Caki2 (cell line): ENCODE measurements at places on chromosomes 7 and 10.

- DNase-seq, result no peak
Observed at GRCh38 chr7:93435791-93436190, 138.7 kb downstream of the CALCR start.

GRCh38 chr10:29302499-29302898, 13.6 kb downstream of the LYZL1 start:
- no peak for DNase-seq

GRCh38 chr7:135966341-135967043, 10.7 kb downstream of the MTPN start:
- DNase-seq, result no peak

DNA sequence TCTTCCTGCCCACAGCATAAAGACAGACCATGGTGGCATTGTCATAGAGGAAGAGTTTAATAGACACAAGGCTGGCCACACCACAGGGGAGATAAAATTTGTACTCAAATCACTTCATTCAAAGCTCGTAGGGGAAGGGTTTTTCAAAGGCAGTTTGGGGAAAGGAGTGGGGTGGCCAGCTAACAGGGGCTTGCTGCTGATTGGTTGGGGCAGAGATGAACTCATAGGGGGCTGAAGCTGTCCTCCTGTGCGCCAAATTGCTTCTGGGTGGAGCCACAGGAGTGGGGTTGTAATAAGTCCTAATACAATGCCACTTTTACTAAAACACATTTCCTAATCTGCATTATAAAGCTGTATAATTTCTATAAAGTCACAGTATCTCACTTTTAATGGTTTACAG, 22.5 kb downstream of the PDZD8 start:
- no peak for DNase-seq

- DNase-seq, result peak; percentile 76
Observed at GRCh38 chr10:30359373-30360206, 10.5 kb upstream of the MTPAP start.

GRCh38 chr7:42543953-42544352, 306.9 kb upstream of the GLI3 start:
- DNase-seq, result no peak

GRCh38 chr7:75776295-75776971, 4.4 kb upstream of the CCL26 start:
- peak; percentile 39 for DNase-seq

DNA sequence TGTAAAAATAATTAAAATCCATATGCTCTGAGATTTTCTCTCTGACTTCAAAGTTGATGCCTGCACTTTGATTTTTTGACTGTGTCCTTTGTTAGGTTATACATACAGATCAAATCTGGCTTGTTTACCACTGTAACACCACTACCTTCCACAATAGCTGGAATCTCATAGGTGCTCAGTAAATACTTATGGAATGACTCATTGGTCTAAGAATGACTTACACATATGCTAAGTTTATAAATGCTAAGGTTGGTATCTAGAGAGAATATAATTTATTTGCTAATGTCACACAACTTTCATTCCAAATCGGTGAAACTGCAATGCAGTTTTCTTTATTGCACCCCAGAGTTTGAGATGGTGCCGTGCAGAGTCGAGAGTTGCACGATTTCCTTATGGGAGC, 578.5 kb downstream of the SH2D4B start:
- DNase-seq, result peak; percentile 43

DNA sequence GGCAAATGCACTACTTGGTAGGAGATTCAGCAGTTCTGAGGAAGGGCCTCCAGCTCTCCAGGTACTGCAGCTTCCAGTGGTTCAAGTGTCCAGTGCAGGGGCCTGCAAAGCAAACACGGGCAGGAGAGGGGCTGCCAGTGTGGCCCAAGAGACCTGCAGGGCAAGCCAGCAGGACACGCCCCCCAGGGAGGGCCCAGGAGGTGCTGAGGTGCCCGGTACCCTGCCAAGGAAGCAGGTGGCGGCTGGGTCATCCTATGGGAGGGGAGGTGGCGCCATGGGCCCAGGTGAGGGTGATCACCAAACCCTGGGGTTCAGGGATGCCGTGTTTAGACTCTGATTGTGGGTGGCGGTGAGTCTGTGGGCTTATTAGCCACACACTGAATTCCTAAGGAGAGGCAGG, 45.7 kb downstream of the PARP12 start:
- DNase-seq, result no peak

DNA sequence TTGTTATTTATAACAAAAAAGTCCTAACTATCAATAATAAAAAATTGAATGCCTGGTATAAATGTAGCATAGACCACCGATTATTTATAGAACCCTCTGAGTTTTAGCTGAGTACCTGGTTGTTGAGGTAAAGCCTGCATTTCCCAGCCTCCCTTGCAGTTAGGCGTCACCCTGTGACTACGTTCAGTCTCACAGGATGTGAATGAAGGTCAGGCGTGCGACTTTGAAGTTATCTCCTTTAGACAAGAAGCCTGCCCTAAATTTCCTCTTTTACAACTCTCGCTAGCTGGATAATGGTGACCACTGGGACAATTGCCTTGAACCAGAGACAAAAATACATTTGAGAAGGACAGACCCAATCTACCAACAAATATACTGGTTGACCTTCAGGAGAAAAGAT, 67.5 kb upstream of the TES start:
- no peak for DNase-seq

DNA sequence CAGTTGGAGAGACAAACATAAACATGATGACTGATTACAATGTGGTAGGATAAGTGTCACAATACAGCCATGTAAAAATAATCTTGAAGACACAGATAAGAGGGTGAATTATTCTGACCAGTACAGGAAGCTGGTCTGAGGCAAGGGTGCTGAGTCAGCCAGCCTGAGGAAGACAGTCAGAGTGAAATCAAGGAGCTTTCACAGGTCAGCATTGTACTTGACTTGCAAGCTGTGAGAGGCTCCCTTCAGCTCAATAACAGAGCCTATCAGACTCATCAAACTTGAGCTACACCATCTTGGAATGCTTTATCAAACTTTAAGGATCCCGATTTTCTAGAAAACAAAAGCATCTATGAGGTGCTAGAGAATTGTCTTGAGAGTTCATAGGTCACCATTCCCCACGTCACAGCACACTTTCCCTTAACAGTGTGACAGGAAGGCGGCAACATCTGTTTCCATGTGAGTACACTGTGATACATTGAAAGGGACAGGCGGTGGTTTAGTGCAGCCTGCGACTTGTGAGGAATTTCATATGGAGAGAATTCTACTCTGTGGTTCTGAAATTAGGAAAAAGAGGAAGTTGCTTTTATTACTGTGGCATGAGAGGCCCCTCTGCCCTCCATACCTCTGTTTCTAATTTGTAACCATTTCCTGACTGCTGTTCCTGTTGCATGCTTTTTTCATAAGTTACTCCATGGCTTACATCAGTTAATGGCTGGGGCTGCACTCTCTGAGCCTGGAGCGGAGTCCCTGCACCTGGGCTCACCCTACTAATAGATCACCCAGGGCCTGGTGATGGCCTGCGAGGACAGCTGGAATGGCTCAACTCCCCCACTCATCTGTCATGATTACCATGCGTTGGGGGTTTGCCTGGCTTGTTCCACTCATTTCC, 417.1 kb downstream of the SUGCT start:
- peak; percentile 6 for DNase-seq

DNA sequence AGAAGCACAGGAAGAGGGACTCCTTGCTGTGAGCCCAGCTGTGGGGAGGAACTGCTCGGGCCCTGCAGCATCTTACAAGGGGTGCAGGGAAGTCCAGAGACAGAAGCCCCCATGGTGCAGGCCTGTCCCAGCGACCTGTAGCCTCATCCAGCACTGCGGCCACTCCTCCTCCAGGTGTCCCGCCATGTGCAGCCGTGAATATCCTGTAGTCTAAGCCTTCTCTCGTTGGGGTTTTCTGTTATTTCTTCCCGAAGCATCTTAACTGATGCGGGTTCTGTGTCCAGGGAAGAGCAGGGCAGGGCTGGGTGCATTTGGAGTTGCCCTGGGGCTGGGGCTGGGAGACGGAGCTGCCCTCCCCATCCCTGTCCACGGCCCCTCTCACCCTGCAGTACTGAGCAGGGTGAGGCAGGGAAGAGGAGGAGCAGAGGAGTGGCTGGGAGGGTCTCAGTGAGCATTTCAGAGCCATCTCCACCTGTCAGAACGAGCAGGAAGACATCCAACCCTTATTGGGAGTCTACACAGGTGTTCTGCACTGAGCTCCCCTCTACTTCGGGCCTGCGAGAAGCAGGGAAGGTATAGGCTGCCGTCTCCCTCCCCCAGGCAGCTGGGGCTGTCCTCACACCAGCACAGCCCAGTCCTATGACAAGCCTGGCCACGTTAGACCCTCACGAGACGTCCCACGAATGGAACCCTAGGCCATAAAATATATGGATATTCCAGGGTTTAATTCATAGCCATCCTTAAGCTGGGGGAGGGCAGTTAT, 494.5 kb downstream of the DNAJB6 start:
- no peak for DNase-seq

DNA sequence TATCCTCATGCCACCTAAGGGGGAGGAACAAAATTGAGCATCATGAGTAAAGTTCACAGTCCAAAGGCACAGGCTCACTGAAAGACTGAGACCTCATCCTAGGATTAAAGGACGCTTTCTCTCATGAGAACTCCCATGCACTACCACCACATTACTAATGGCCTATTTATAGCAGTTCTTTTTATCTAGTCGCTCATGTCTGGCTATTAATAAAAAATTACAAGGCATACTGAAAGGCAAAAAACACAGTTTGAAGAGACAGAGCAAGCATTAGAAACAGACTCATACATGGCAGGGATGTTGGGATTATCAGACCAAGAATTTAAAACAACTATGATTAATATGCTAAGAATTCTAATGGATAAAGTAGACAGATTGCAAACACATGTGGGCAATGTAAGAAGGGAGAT, 46.0 kb upstream of the CDK13 start:
- DNase-seq, result no peak

GRCh38 chr7:152313831-152314604, 121.8 kb downstream of the KMT2C start:
- DNase-seq, result peak; percentile 82

DNA sequence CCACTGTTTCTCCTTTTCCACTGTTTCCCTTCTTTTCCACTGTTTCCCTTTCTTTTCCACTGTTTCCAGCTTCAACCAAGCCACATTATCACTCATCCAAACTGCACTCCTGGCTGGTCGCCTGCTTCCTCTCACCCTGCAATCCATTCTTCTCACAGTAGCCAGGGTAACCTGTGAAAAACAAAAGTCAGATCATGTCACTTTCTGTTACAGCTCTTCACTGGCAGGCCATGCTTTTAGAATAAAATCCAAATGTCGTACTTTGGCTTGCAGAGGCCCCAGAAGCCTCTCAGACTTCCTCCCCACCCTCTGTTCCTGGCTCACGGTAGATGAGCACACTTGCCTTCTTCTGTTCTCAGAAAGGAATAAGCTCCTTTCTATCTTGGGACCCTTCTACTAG, 33.9 kb downstream of the STARD3NL start:
- no peak for DNase-seq

- no peak for DNase-seq
Observed at GRCh38 chr7:7529328-7529727, 6.3 kb downstream of the COL28A1 start.

DNA sequence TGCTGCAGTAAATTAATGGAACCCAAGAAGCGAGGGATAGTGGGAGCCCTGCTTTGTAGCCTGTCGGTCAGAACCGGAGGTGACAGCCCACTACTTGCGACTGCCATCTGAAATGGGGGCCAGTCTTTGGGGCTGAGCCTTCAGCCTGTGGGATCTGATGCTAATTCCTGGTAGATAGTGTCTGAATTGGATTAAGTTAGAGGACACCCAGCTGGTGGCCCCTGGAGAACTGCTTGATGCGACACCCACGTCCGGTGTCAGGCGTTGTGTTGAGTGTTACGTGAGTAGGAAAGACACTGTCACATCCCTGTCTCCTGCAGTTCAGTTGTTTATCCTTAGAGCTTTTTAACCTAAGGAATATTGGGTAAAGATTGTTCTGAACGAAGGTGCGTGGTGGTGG, 5.0 kb downstream of the EIF3B start:
- DNase-seq, result no peak

DNA sequence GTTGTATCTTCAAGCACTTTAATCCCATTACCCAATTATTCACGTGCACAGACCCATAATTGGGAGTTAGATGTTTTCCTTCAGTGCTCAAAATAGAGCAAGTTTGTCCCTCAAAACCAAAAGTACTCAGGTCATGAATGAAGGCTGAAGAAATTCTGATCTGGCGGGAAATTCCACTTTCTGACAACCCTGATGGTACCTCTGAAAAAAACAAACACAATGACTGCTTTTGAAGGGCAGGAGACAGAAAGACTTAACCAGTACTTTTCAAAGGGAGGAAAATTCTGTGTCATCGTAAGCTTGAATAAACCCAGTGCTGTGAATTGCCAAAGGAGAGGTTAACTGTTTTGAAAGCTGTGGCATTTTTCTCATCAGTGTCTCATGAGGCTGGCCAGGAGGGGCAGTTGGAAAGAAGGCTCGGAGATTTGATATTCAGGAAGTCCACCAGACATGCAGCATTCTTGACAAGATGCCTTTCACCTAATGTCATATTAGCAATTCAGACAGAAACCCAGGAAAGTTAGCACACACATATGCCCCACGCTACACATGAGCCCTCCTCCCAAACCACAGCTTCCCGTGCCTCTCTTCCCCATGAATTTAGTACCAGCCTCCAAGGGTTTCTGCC, 347.0 kb downstream of the KCNMA1 start:
- peak; percentile 92 for DNase-seq

DNA sequence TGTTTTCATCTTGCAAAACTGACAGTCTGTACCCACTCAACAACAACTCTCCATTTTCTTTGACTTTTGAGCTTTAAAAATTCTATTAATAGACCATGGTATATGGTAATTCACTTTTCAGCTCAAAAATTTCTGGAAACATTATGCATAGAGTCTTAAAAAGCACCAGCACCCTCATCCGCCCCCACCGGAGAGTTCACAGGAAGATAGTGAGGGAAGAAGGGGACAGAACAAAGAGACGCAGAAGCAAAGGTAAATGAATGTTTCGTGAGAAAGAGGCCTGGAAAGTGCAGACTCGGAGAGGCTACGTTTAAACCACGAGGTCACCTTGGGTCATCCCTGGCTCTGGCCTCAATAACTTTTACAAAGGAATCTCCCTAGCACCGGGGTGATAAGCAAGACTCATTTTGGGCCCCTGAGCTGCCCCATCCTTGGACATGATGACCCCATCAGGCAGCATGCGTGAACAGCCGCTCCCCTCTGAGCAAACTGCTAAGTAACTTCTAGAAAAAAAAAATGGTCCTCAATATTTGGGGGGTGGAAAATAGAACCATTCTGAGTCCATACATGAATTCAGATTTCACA, 96.3 kb downstream of the CPXM2 start:
- DNase-seq, result no peak
